ENCODE measurements at places on chromosomes 1 and 21. TPM values are rescaled to one million over a fixed set of nuclear protein-coding genes. Genes with fewer than 3 reads are reported as not detected.

AADACL4 gene
- total RNA-seq: not detected

RHD gene
- not detected for total RNA-seq

DNA sequence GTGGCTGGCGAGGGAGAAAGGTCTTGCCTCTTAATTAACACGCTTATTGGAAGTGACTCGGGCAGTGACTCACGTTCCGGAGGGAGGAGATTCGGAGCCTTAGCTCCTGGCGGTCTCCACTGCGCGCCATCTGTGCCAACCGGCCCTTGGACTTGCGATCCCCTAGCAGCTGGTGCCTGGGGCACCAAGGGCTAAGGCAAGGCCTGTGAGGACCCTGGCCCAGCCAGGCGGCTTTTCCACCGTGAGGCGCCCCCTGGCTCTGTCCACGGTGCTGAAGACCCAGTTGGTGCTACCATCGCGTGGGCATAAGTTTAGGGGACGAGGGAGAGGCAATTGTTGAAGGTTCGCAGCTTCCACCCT is 1.3 kb upstream of the SYT6 start:
- peak; percentile 92 for DNase-seq

GRCh38 chr1:67597336-67597735 is 87.7 kb upstream of the GADD45A start:
- no peak for DNase-seq

DNA sequence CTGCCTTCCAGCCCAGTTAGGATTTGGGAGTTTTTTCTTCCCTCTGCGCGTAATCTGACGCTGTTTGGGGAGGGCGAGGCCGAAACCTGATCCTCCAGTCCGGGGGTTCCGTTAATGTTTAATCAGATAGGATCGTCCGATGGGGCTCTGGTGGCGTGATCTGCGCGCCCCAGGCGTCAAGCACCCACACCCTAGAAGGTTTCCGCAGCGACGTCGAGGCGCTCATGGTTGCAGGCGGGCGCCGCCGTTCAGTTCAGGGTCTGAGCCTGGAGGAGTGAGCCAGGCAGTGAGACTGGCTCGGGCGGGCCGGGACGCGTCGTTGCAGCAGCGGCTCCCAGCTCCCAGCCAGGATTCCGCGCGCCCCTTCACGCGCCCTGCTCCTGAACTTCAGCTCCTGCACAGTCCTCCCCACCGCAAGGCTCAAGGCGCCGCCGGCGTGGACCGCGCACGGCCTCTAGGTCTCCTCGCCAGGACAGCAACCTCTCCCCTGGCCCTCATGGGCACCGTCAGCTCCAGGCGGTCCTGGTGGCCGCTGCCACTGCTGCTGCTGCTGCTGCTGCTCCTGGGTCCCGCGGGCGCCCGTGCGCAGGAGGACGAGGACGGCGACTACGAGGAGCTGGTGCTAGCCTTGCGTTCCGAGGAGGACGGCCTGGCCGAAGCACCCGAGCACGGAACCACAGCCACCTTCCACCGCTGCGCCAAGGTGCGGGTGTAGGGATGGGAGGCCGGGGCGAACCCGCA is at the start of gene PCSK9:
Gene PCSK9 (plus strand): TSS at position 207 of the 741 bp plus-strand sequence. CDS start 290 bp downstream, at position 497.
- DNase-seq: peak; percentile 93

DNA sequence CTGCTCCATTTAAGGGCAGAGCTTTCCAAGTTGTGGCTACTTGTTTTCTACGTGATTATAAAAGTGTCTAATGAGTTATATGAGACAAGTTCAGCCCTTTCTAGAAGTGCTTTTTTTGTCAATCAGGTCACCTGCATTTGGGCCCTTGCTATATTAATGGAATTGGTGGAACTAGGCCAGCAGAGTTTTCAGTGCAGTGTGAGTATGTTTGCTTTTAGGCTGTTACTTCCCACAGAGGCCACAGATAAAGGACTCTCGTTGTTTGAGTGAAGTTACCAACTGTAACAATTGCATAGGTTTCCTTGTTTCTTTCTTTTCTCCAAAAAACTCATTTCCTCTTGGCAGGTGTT is 10.9 kb downstream of the SMAP2 start:
- no peak for DNase-seq

- DNase-seq: no peak
Measured at GRCh38 chr1:158998781-158999161, 10.9 kb upstream of the IFI16 start.

GRCh38 chr1:161090617-161091016 is 1.3 kb upstream of the NECTIN4 start:
- DNase-seq: no peak

GRCh38 chr1:2639607-2640521 is 7.0 kb upstream of the MMEL1 start:
- DNase-seq: peak; percentile 74
